ENCODE measurements at places on chromosomes 16 and 17.
A peak's percentile ranks its signal among the peaks of the same experiment; 100 is the strongest.

GRCh38 chr16:84953190-84953746 is 58.1 kb downstream of the ZDHHC7 start:
- DNase-seq, result no peak

DNA sequence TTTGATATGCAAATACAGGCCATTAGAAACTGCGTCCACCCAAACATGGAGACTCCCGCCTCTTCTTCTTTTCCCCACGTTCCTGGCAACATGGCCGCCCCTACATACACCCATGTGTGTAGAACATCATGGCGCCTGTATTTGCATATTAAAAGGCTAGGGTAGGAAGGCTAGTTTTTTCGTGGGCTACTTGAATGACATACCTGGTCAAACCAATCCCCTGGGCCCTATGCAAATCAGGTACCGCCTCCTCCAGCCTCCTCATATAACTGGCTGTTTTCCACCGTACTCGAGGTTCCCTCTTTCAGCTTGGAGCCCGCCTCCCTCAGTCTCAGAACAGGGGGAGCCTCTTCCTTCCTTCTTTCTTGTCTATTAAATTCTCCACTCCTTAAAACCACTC is 840 bp upstream of the CD300LB start:
- no peak for DNase-seq

DNA sequence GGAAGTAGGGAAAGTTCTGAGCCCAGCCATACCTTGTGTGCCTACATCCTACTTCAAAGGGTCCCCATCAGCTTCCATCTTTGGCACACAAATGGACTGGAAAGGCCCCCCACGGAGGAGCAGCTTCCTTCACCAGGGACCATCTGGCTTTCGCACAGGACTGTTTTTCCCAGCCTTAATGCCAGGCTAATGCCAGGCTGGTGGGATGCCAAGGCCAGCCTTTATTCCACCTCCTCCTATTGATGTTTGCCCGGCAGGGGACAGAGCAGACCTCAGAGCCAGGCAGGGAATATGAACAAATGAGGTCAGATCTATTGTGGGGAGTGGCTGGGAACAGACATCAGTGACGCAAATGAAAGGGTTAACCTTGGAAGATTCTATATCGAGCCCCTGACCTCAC is 5.7 kb downstream of the GPR179 start:
- no peak for DNase-seq

DNA sequence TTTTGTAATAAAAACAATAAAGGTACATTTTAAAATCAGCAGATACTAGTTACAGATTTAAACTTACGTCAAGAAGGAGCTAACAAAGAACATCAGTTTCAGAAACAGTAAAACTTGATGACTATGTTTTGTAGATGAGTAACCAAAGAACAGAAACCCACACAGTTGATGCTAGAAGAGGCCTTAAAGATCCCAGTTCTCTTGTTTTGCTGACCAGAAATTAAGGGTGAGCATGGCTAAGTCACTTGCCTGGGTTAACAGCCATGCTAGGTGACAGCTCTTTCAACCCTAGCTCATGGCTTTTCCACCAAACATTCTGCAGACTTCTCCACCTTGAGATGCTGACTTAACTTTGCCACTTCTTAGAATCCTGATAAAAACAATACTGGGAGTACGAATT is 26.4 kb downstream of the STX8 start:
- DNase-seq, result no peak

- DNase-seq, result no peak
Observed at GRCh38 chr17:885971-886571, 93.5 kb downstream of the NXN start.

DNA sequence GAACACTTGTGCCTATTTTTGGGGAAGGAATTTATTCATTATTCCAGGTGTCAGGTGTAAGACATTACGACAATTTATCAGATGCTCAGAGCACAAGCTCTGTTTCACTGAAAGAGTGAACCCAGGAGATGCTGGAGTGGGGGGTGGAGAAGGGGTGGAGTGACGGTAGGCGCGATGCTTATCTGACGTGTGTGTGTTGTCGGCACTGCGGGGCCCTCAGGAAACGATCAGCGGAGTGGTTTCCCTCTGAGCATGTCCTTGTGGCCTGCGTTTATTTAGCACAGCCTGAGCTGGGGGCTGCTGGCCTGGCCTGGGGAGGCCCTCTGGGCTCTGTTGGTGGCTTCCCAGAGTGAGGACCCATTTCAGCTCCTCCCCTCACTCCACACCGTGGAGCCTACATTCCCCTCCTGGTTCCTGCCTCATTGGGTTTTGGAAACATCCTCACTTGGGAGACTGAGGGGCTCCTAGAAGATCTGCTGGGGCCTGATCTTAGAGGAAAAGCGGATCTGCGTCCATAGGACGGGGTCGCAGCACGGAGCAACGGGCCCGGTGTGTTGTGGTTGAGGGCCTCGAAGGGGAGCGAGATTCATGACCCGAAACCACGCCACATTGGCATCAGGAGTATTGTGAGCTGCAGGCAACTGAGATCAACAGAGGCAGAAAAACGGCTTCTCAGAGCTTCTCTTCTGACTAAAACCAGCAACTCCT is 19.0 kb upstream of the GNG13 start:
- DNase-seq, result peak; percentile 28

DNA sequence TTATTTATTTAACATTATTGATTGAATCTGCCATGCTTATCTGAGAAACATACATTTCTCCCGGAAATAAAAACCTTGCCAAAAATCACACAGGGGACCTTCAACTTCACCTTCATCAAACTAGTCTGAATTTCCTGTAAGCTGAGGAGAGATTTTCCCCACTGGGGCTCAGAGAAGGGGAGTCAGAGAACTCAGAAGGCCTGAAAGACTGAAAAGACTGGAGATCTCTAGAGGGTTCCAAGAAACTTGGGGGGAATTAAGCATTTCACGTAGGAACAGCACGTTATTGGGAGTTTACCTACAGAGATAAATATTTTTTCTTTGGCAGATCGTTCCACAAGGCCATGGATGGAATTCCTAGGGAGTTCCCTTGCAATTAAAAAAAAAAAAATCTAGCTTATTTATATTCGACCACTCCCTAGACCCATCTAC is 528 bp upstream of the NOL11 start:
- no peak for DNase-seq

All from T-helper 1 cell (primary cell).